ENCODE measurements at places on chromosomes 4 and X.

DNA sequence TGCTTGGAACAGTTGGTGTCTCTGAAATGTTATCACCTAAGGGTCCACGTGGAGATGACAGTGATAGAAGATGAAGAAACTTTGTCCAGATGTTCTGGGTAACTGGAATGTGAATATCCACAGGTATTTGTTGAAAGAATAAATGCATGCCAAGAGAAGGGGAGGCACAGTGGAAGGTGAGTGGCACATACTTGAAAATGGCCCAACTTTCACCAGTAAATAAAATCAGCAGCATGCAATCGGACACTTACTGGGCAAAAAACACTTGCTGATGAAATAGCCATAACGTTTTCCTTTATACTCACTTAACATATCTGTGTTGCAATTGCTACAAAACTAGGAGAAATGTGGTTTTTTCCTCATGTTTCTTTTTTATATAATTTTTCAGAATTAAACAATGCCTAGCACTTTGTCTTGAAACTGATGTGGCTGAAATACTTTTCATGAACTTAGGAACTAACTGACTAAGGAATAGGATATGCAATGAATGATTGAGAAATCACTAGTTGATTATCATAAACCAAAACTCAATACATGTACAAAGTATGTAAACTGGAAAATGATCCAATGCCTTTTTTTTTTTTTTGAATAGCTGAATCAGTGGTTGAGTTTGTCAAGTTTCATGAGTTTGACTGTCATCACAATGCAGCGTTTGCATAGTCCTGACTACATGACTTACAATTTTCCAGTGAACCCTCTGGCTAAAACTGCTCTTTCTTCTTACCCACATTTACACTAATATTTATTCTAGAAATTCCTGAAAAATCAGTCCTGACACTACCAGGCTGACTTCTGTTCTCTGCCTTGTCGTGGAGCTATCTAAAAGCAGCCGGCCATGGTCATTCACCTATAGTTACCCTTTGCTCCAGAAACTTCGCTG is 127.4 kb downstream of the CPE start:
- DNase-seq: no peak

GRCh38 chrX:20529301-20529700 is 262.6 kb upstream of the RPS6KA3 start:
- DNase-seq: no peak

DNA sequence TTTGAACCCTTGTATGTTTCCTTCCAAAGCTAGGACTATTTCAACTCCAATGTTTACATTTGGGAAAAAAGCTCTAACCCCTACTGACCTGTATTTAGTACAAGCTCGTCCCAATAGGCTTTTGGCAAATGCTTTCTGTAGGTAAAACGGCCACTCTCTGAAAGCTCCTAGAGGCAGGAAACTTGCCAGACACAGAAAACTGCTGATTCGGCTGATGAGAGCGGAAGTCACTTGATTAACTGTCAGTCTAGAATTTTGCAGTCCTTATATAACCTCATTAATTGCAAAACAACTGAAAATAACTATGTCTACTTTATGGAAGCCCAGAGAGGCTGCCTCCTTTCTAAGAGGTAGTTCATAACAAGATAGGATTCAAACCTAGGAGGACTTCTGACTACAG is 108.1 kb downstream of the TSPAN7 start:
- peak; percentile 50 for DNase-seq

DNA sequence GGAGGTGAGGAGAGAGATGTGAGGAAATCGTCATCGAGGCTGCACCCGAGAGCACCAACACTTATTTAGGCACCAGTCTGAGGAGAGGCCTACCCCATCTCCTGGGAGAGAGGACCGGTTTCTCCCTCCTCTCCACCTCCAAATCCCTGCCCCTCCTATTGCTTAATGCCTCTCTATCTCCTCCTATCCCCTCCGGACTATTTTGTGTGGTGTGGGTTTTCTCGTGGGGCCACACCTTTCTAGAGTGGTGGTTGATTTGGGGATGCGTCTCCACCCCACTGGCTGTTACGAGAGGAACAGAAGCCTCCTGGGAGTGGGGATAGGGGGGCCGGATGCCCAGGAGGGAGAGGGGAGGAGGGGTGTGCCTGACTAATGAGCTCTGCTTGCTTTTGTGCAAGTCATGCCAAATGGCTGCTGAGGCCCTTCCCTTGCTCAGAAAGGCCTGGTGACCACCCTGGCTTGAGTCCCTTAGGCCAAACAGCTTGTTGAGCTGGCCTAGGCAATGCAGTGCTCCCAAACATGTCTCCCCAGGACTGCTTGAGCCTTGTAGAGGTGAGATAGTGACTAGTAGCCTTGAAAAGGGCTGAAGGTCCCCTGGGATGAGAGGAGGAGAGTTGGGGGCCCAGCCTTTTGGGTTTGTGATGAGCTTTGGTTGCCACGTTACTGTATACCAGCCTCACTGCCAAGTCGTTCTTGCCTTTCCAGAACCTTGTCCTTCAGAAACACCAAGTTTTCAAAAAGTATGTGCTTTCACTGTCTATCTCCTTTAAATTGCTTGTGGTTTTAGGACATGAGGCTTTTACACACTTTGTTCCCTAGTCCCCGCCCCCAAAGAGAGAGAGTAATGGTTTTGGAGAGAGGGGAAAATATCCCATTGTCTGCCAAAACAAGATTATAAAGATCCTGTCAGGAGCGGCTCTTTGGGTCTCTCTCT is 1.2 kb downstream of the MSN start:
- peak; percentile 53 for DNase-seq

- DNase-seq: no peak
These were observed 2.0 kb downstream of the GJB1 start for GRCh38 chrX:71225009-71225408.

DNA sequence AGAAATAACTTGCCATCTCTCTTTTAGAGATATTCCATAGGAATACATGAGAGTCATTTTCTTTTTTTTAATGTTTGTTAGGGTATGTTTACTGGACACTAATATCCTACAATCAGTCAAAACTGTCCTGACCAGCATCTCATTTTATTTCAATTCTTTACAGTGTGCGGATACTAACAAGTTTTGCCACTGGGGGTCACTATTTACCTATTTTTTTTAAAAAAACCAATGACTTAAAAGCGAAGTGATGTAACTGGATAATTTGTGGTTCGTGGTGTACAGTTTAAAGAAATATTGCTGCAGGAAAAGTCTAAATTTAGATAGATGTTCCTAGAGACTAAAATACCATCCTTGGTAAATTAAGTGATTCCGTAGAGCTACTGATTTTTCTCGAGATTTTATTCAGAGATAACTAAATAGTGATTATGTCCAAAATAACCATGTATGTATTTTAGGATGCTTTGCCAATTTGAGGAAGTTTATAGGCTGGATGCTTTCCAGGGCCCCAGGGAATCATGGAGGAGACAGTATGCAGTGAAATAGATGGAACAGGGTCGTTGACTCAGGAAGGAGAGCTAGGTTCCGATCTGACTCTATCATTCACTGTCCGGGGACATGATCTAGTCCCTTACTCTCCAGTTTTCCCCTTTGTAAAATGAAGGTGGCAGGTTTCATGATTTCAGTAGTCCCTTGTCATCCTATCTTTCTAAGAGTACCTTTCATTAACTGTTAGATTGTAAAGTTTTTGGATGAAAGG is 34.0 kb upstream of the GNPDA2 start:
- DNase-seq: no peak

- no peak for DNase-seq
These were observed 58.6 kb upstream of the ADRA2C start for GRCh38 chr4:3707423-3708102.

GRCh38 chr4:142701017-142701416 is 145.1 kb downstream of the INPP4B start:
- DNase-seq: no peak

GRCh38 chrX:8738588-8739189 is 6.8 kb upstream of the ANOS1 start:
- DNase-seq: no peak

DNA sequence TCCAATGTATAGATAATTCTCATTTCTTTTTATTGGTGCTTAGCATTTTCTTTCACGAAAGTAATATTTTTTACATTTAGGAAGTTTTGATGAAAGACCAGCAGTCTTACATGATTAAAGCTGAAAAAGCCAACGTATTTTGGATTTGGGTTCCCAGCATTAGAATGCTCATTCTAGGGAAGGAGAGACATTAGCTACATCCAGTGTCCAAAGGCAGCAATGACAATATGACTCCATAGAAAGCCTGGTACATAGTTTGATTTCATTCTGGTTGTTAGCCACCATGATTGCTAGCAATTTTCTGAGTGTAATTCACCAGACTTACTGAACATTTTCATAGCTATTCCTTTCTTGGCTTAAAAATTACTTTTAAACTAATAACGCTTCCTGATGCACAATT is 1397.5 kb downstream of the PCDH7 start:
- no peak for DNase-seq

DNA sequence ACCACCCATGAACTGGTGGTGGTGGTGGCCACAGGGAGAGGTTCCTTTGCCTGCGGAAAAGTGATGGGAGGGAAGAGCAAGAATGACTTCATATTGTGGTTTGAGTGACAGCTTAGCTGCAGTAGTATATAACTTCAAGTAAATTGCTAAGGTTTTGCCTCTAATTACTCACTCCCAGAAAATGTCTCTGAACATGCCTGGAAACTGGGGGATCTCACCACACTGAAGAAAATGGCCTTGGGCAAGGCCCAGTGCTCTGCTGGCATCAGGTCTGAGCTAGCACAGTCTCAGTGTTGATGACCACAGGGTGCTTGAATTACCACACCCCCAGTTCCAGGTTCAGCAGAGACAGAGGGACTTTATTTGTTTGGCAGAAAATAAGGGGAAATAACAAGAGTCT is 2085.4 kb downstream of the ARAP2 start:
- DNase-seq: no peak

- no peak for DNase-seq
These were observed 69.1 kb downstream of the RHOH start for GRCh38 chr4:40265910-40266274.

GRCh38 chr4:40264995-40265909 is 68.4 kb downstream of the RHOH start:
- DNase-seq: no peak

GRCh38 chr4:54217642-54218495 is 11.2 kb upstream of the PDGFRA start:
- peak; percentile 71 for DNase-seq

- no peak for DNase-seq
These were observed 19.0 kb downstream of the CXXC4 start for GRCh38 chr4:104475652-104476051.

- DNase-seq: no peak
These were observed 519.8 kb downstream of the TRIML1 start for GRCh38 chr4:188658958-188659522.

- DNase-seq: no peak
These were observed 17.3 kb upstream of the F11 start for GRCh38 chr4:186248643-186249042.

GRCh38 chrX:47194194-47194787 is 662 bp downstream of the UBA1 start:
- DNase-seq: no peak

DNA sequence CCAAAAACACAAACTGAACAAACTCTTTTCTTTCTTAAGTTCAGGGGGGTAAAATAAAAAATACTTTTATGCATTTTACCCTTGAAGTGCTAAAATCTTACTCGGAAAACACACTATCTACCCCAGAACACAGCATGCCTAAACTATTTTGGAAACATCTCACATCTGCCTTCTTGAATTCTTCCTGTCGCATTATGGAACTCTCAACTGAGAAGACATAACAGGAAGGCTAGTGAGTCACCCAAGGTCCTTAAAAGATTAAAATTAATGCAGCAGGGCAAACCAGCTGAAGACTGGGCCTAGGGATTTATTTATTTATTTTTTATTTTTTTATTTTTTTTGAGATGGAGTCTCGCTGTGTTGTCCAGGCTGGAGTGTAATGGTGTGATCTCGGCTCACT is 208.2 kb downstream of the APBB2 start:
- no peak for DNase-seq

GRCh38 chr4:136749989-136750388 is 782.3 kb downstream of the PCDH18 start:
- DNase-seq: no peak

DNA sequence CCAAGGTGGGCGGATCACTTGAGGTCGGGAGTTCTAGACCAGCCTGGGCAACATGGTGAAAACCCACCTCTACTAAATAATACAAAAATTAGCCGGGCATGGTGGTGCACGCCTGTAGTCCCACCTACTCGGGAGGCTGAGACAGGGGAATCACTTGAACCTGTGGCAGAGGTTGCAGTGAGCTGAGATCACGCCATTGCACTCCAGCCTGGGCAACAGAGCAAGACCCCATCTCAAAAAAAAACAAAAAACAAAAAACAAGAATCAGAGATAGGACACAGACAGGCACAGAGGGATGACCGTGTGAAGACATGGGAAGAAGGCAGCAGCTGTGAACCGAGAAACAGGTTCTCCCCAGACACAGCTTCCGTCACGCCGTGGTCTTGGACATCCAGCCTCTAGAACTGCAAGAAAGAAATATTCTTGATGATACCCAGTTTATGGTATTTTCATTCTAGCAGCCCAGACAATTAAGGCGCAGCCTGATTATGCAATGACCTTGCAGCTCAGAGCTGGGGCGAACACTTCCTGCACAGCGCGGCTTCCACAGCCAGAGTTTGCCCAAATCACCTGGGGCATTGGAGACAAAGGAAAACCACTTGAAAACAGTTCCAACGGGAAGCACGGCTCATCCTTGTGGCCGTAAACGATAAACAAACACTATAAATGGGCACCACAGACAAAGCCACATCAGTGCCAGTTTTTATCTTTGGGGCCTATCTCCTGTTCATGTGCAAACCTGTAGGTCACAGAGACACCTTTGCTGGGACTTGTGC is 4.2 kb upstream of the ARSD start:
- no peak for DNase-seq

DNA sequence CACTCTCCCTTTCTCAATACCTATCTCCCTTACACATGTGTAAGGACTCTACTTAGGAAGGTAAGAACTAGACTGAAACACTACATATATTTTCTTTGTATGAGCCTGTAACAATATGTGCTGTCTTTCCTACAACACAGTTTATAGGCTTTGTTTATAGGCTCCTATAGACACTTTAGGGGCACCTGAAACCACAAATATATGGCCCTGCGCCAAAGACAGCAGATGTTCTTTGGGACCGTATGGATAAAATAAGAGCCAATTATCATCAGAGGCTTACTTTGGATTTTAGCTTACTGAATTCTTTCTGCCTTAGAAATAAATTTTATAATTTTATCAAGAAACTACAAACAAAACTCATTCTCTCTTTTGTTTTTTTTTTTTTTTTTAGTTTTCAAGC is 16.6 kb upstream of the CXCL3 start:
- DNase-seq: no peak

- no peak for DNase-seq
These were observed 83.4 kb upstream of the INPP4B start for GRCh38 chr4:142929526-142929925.

DNA sequence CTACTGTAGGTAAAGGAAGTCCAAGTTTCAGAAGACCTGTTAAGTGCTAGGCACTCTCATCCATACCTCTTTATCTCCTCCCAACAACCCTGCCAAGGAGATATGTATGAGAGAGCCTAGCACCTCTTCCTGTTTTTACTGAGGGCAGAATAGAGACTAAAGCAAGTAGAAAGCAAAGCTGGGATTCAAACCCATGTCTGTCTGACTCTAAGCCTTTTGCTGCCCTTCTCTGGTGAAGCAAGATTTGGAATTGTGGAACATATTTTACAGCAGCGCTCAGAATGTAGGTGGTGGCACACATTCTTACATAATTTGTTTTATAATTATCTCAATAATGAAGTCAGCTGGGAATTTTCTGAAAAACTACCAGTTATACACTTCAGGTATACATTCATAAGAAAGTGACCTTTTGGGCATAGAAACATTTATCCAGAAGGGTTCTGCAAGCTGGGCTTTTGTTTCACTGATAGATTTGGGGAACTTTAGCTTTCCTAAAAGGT is 41.7 kb downstream of the SEPTIN11 start:
- no peak for DNase-seq

- no peak for DNase-seq
These were observed 842.1 kb upstream of the HTR2C start for GRCh38 chrX:113741744-113742143.

Data from left lobe of liver (tissue), 2 donors.